ENCODE measurements at places on chromosomes 4 and X.

DNA sequence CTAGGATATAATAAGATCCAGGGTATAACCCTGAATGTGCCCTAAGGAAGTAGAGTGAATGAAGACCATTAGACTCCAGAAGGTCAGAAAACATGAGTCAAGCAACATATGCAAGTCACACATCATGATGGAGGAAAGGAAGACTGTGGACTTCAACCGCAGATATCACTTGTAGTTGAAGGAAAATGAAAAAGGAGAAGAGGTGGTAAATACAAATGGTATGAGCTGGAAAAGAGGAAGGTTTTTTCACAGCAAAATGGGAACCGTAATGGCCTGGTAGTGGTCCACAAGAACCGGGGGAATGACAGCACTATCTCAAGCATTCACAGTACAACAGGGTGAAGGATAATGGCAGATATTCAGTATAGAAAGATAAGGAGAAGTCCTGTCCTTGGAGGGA lies 5.2 kb upstream of the SCFD2 start:
- DNase-seq: no peak

DNA sequence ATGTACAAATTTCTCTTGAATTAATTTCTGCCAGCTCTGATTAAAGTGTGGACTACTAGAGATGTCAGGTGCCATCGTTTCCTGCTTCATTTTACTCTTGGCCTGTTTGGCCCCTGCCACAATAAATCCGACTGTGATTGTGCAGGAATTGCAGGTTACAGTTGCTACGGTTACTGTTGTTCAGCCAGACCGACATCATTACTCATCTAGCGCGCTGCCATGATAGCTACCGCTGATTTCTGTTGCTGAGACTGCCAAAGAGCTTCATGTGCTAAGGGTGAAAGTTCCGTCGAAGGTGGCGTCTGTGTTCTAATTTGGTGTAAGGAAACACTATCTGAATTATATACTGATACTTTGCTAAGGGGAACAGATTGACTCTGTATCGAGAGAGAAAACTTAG lies 22.1 kb downstream of the SLIT2 start:
- DNase-seq: no peak

DNA sequence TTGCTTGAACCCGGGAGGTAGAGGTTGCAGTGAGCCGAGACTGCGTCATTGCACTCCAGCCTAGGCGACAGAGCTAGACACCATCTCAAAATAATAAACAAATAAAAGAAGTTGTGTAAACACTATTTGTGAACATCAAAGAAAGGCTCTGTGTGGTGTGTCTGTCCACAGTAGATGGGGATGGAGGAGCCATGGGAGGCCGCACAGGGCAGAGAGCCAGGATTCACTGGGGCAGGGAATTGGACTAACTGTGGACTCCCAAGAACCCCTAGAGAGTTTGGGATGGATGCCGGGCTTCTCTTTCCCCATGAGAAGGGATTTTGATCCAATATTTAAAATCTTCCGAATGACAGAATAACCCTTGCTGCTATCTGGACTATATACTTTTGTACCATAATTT lies 26.5 kb downstream of the TBC1D1 start:
- no peak for DNase-seq

DNA sequence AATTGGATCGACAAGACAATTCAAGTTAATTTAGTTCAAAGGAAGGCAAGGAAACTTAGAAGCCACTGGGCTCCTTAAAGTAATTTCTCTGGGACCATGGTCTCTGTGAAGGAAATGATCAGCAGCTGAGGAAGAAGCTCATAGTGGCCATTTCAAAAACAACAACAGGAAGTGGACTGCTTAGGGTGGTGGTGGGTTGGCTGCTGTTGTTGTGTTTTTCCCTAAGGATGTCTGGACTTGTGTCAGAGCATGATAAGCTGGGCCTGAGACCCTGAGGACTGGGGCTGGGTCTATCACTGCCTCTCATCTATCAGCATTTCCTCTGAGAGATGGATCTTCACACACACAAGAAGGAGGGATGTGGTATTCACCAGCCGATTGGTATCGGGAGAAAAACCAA lies 18.3 kb downstream of the KDR start:
- no peak for DNase-seq

- DNase-seq: no peak
Measured at GRCh38 chr4:170114636-170115035, 24.9 kb upstream of the AADAT start.

- no peak for DNase-seq
Measured at GRCh38 chrX:147693511-147693910, 218.2 kb upstream of the FMR1 start.

DNA sequence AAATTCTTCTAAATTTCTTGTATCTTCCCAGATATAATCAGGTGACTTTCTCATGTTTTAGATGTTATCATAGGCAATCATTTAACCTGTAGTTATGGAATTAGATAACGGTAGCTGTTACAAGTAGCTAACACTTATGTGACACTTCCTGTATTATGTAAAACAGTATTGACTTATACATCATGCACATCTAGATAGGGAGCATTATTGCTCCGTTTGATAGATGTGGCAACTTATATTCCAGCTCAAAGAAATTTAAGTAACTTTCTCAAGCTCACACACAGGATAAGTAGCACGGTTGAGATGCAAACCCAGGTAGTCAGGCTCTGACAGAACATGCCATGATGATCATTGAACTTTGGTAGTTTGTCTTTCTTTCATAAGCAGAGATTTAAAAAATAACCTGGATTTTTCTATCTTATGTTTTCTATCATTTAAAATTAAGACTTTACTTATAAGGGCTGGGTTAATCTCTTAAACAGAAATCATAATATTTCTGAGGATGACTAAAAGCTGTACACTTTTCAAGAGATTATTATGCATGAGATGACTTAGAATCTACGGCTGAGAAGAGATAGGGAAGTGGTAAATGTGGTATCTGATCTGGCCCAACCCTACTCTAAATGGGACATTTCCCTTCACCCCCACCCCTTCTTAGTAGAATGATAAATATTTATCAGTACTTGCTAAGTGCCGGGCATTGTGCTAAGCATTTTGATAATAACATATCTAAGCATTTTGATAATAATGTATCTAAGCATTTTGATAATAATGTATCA lies 69.1 kb upstream of the HPGD start:
- DNase-seq: peak; percentile 71

- no peak for DNase-seq
Measured at GRCh38 chr4:76969495-76969894, 19.9 kb downstream of the SEPTIN11 start.

- DNase-seq: no peak
Measured at GRCh38 chrX:40072246-40072645, 25.5 kb downstream of the BCOR start.

GRCh38 chrX:22134681-22135080 lies 102.6 kb downstream of the PHEX start:
- no peak for DNase-seq

- no peak for DNase-seq
Measured at GRCh38 chr4:152537881-152538280, 2.0 kb upstream of the FBXW7 start.

GRCh38 chrX:71496476-71496875 lies 36.4 kb upstream of the OGT start:
- no peak for DNase-seq

DNA sequence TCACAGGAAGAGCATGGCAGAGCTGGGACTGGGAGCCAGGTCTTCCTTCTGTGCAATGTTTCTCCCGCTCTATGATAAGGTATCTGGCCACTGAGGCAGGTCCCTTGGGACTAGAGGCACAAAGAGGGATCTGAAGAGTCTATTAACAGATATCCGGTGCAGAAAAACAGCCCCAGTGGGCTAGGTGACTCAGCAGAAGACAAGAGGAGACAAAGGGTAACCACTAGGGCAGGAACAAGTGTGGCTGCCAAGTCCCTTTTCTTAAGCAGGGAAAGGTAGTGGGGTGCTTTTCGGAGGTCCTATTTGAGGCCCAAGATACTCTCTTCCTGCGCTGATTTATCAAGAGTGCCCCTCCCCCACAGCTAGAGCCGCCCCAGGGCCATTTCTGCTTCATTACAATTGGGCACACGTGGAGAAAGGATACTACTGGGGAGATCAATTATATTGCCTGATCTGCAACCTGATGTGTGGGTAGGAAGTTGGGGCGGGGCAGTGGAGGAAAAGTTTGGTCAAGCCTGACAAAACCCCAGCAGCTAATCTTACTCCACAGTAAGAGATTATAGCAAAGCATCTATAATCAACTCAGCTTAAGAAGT lies at the start of gene DGAT2L6:
DGAT2L6 (plus strand) TSS at position 546 of the 596 bp plus-strand sequence. CDS start 100 bp downstream, outside the sequence.
- no peak for DNase-seq

- no peak for DNase-seq
Measured at GRCh38 chr4:74197080-74197479, 39.2 kb downstream of the MTHFD2L start.

DNA sequence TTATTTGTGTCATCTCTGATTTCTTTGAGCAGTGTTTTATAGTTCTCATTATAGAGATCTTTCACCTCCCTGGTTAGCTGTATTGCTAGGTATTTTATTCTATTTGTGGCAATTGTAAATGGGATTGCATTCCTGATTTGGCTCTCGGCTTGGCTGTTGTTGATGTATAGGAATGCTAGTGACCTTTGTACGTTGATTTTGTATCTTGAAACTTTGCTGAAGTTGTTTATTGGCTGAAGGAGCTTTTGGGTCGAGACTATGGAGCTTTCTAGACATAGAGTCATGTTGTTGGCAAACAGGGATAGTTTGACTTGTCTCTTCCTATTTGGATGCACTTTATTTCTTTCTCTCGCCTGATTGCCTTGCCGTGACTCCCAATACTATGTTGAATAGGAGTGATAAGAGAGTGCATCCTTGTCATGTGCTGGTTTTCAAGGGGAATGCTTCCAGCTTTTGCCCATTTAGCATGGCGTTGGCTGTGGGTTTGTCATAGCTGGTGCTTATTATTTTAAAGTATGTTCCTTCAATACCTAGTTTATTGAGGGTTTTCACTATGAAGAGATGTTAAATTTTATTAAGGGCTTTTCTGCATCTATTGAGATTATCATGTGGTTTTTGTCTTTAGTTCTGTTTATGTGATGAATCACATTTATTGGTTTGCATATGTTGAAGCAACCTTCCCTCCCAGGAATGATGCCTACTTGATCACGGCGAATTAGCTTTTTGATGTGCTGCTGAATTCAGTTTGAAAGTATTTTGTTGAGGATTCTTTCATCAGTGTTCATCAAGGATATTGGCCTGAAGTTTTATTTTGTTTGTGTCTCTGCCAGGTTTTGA lies 72.7 kb upstream of the BOD1L1 start:
- DNase-seq: no peak

- DNase-seq: no peak
Measured at GRCh38 chr4:111761531-111761930, 383.7 kb upstream of the FAM241A start.

GRCh38 chr4:34766935-34767334 lies 1477.4 kb downstream of the ARAP2 start:
- DNase-seq: no peak

- DNase-seq: no peak
Measured at GRCh38 chr4:125123570-125124109, 191.1 kb upstream of the FAT4 start.

DNA sequence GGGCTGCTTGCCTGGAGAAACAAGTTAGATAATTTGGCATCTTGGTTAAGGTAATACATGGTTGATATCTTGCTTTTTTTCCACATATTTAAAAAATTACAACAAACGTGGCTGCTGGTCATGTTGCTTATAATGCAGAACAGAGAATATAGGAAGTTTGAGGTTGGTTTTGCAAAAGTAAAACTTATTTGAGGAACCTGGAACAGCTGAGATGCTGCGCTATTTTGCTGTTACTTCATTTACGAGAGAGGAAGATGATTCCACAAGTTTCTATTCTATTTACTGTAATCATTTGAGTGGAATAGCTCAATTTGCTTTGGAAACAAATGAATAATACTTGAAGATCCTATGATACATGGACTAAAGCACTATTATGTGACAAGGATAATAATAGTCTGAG lies 118.9 kb downstream of the TMA16 start:
- DNase-seq: peak; percentile 75

GRCh38 chr4:16225167-16225862 lies 956 bp downstream of the TAPT1 start:
- DNase-seq: peak; percentile 54

- DNase-seq: no peak
Measured at GRCh38 chrX:35919536-35920309, at the start of gene CFAP47. TSS of gene CFAP47 (plus strand) at chrX:35919734. CDS start at chrX:35919800, 66 bp downstream.

GRCh38 chr4:35189988-35190613 lies 1054.2 kb downstream of the ARAP2 start:
- DNase-seq: no peak

- DNase-seq: no peak
Measured at GRCh38 chr4:151694961-151695720, 65.7 kb downstream of the GATB start.

DNA sequence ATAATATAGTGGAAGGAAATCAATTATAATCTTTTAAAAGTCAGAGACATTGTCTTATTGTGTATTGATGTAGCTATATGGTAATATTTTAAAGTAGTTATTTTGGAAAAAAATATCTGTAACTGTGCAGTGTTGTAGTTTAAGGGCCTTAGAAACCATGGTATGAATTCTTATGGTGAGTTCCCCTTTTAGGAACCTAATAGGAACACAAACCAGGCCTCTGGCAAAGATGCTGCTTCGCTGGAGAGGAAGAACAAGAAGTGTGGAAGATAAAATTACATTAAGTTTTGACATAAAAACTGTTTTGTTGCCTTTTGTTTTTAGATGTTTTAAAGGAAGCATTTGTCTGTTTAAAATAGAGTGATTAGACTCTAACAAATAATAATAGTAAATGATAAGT lies 10.9 kb upstream of the TMPRSS11D start:
- no peak for DNase-seq

- DNase-seq: no peak
Measured at GRCh38 chrX:13764765-13765164, 30.2 kb downstream of the OFD1 start.

DNA sequence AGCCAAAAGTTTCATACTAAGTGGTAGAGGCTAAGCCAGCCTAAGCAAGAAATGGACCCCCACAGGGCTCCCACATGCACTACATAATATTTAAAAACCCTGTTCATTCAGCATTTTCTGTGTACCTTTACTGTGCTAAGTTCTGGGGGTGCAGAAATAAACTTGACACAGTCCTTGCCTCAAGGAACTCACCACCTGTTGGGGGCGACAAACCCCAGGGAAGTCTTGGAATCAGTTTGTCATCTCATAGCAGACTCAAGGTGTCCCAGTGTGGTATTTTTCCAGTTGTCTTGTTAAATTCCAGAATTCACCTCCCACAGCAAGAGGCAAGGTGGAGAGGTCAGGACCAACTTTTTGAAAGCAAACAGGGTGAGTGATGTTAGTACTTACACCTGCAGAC lies 43.1 kb downstream of the ATG4A start:
- no peak for DNase-seq

GRCh38 chrX:142296421-142296820 lies 91.3 kb upstream of the MAGEC2 start:
- no peak for DNase-seq

DNA sequence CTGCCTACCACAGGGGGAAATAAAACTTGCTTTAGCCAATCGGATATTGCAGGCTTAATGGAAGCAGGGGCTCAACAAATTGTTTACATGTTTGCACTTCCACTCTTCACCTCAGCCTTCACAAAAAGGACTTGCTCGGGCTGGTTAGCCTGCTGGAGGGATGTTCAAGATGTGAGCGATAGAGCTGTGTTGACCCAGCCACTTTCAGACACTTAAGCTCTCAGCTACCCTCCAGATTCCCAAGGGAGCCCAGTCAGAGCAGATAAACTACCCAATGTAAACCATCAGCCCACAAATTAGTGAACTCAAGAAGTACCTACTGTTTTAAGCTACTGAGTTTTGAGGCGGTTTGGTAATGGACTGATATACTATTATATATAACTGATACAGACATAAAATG lies 508.4 kb upstream of the FTHL17 start:
- no peak for DNase-seq
